ENCODE measurements at places on chromosomes 2 and 18.

GRCh38 chr18:74748809-74749208, 151.1 kb downstream of the ZNF407 start:
- H3K4me1 ChIP-seq, result no peaks in the 10 kb centered on the region
- no peaks in the 10 kb centered on the region for H3K36me3 ChIP-seq
- no peak overlapping the region for H3K4me3 ChIP-seq
- no peak overlapping the region for H3K27ac ChIP-seq

DNA sequence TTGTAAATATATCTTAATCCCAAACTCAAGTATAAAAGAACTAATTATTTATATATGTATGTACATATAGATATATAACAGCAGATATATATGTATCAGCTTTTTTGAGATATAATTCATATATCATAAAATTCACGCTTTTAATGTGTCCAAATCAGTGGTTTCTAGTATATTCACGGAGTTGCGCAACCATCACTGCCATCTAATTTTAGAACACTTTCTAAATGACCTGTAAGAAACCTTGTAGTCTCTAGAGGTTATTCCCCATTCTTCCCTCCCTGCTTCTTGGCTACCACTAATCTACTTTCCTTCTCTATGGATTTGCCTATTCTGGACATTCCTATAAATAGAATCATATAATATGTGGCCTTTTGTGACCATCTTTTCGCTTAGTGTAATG, 163.5 kb upstream of the TCF4 start:
- no peak for DNase-seq
- H3K27me3 ChIP-seq, result no peaks in the 10 kb centered on the region

- H3K4me1 ChIP-seq, result no peaks in the 10 kb centered on the region
- no peaks in the 10 kb centered on the region for H3K36me3 ChIP-seq
- H3K27me3 ChIP-seq, result peaks cover 11% of the 10 kb centered on the region
These were observed 75.4 kb upstream of the KCNE4 start for GRCh38 chr2:222976521-222977061.

DNA sequence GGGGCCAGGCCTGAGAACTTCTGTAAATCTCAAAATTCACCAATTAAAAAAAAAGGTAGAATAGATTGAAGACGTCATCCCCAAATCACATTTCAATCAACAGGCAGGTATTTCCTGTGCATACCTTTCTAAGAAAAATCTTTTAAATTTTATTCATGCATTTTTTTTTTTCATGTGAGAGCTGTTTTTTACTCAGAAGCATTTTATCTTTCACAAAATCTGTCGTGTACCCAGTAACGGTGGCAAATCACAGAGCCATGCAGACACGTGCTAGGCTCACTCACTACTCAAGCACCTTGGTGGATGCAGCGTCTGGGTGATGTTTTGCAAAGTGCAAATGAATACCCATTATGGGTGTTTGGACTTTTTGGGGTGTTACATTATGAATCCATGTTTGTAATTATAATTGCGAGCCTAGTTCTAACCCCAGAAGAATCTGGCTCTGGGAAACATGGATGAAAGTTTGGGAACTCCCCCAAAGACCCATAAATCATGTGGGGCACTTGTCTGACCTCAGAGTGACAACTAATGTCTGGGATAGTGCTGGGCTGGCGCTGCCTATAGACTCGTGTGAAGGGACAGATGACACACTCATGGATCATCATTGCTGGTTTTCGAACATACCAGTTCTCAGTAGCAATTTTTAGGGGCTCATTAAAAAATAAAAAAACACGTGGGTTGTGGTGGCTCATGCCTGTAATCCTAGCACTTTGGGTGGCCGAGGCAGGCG, 335.2 kb downstream of the LPIN1 start:
- DNase-seq, result peak; percentile 27
- H3K4me3 ChIP-seq, result no peak overlapping the region
- H3K36me3 ChIP-seq, result no peaks in the 10 kb centered on the region
- H3K27ac ChIP-seq, result no peak overlapping the region

DNA sequence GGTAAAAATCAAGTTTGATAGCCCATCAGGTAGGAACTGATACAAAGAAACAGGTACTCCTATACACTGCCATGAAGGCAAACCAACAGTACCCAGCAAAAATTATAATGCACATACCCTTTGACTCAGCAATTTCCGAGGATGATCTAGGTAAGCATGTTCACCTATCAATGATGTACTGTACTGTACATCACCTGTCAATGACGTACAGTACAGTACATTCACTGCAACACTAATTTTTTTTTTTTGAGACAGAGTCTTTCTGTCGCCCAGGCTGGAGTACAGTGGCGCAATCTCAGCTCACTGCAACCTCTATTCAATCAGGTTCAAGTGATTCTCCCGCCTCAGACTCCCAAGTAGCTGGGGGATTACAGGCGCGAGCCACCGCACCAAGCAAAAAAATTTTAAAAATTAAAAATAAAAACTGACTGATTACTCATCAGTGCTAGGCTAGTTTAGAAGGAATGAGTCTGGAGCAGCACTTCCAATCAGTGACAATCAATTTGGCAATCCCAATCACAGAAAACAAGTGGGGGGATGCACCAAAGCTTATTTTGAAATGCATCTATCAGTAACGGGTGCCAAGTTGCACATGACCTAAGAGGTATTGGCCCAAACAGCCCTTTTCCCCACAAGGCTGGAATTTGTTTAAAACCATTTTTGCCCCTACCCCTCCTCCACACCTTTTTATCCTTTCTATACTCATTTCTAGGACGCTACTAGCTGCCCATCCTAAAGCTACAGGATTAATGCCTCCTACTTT, 8.2 kb downstream of the SRSF7 start:
- no peaks in the 10 kb centered on the region for H3K36me3 ChIP-seq
- peaks cover 25% of the 10 kb centered on the region for H3K4me1 ChIP-seq
- no peak for DNase-seq

DNA sequence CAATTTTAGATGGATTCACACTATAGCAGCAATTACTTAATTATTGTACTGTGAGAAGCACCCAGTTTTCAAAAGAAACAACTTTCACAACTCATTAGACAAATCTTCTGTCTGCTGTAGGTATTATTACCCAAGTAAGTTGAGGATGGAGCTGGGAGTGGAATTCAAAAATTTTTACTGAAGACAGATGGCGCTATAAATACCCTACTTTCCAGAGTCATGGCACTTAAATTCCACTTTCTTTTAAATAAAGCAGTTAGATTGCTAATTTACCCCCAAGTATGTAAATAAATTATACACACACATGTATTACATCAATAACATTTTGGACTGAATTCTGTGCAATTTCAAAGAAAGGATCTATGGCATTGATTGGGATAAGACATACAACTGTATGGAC, 166.8 kb downstream of the FTCDNL1 start:
- no peaks in the 10 kb centered on the region for H3K27me3 ChIP-seq
- no peak overlapping the region for H3K27ac ChIP-seq
- no peak for DNase-seq
- no peaks in the 10 kb centered on the region for H3K36me3 ChIP-seq

DNA sequence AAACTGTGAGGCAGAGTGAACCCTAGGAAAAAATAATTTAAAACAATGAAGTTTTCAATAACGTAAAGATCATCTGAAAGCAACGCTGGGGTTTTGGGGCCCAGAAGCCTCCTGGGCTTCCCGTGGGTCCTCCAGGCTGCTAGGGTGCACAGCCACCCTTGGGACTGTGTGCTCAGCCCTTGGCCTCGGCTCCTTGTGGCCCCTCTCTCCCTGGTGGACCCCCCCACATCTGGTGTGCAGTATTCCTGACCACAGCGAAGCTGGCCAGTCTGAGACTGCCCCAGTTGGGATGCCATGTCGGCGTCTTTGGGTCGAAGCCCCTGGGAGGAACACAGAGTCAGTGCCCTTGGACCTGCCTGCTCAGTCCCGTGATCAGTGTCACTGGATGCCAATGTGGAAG, 53.0 kb downstream of the ACKR3 start:
- no peak overlapping the region for H3K27ac ChIP-seq
- no peaks in the 10 kb centered on the region for H3K36me3 ChIP-seq
- peaks cover 13% of the 10 kb centered on the region for H3K4me1 ChIP-seq

- H3K27ac ChIP-seq, result no peak overlapping the region
- H3K4me3 ChIP-seq, result no peak overlapping the region
- H3K27me3 ChIP-seq, result no peaks in the 10 kb centered on the region
- DNase-seq, result no peak
- H3K36me3 ChIP-seq, result no peaks in the 10 kb centered on the region
These were observed 39.3 kb upstream of the SH3RF3 start for GRCh38 chr2:109089602-109090300.

DNA sequence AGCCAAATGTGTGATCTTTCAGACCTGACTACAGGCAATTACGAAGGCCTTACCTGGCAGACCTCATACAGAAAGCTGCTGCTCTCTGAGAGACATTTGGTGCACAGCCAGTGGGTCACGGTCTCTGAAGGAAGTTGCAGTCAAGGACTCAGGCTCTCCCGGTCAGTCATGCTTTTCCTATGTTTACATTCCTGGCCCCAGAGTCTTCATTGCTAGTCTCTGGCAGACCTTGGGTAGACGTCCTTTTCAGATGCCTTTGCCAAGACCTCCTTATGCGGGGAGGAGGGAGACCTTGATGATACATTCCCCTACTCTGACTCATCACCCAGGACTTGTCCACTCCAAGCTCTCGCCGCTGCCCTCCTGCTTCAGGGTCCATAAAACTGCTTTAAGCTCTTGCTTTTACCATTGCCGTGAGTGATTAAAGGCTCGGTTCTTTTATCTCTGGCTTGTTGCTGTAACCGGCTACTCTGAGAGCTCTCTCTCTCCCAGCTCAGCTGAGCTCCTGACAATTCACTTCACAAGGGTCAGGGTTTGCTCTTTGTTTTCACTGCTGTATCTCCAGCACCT, 62.0 kb upstream of the SLC35F5 start:
- H3K4me1 ChIP-seq, result no peaks in the 10 kb centered on the region
- no peaks in the 10 kb centered on the region for H3K27me3 ChIP-seq
- no peak overlapping the region for H3K27ac ChIP-seq
- no peak overlapping the region for H3K4me3 ChIP-seq

DNA sequence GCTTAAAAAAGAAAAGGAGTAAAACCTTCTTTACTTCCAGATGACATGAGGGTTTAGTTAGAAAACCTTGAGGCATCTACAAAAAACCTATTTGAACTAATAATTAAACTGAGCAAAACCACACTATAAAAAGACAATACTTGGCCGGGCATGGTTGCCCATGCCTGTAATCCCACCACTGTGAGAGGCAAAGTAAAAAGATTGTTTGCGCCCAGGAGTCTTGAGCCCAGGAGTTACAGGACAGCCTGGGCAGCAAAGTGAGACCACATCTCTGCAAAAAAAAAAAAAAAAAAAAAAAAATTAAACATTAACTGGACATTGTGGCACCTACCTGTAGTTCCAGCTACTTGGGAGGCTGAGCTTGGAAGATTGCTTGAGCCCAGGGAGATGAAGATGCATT, 502.8 kb upstream of the LRRTM4 start:
- H3K4me3 ChIP-seq, result no peak overlapping the region
- no peak for DNase-seq
- no peak overlapping the region for H3K27ac ChIP-seq
- no peaks in the 10 kb centered on the region for H3K36me3 ChIP-seq
- H3K27me3 ChIP-seq, result no peaks in the 10 kb centered on the region
- H3K4me1 ChIP-seq, result no peaks in the 10 kb centered on the region

GRCh38 chr2:217740178-217740577, 262.6 kb downstream of the TNS1 start:
- no peak for DNase-seq
- H3K4me3 ChIP-seq, result no peak overlapping the region
- H3K4me1 ChIP-seq, result no peaks in the 10 kb centered on the region
- H3K36me3 ChIP-seq, result no peaks in the 10 kb centered on the region

DNA sequence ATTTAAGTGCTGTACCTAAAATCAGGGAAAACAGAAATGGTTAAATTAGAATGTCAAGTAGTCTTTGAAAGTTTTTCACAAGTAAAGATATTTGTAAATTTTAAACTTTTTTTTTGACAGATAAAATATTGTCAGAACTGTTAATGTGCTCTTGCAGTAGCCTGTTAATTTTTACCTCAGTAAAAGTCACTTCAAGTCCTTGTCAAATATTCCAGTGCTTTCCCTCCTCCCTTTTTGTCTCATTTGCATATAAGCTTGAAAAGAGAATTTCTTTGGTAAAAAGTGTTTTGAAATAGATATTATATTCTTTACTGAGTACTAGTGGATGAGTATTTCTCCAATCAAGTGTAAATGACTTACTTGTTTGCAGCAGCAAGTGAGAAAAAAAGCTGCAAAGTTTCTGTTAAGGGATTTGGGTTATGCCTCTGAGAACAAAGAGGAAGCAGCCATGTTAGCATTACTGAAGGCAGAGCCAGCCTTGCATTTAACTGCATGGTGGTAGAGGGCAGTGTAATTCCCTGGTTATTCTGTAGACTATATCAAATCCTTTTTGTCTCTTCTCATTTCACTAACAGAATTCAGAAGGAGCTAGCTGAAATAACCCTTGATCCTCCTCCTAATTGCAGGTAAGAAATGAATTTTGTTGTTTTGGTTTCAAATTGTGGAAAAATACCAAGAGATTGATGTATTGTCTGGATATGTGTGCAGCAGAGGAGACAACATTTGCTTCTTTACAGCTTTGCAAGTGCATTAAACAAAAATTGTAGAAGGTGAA, 3.2 kb downstream of the UBE2E3 start:
- no peak overlapping the region for H3K4me3 ChIP-seq
- H3K27me3 ChIP-seq, result no peaks in the 10 kb centered on the region
- H3K4me1 ChIP-seq, result peaks cover 15% of the 10 kb centered on the region
- no peaks in the 10 kb centered on the region for H3K36me3 ChIP-seq

DNA sequence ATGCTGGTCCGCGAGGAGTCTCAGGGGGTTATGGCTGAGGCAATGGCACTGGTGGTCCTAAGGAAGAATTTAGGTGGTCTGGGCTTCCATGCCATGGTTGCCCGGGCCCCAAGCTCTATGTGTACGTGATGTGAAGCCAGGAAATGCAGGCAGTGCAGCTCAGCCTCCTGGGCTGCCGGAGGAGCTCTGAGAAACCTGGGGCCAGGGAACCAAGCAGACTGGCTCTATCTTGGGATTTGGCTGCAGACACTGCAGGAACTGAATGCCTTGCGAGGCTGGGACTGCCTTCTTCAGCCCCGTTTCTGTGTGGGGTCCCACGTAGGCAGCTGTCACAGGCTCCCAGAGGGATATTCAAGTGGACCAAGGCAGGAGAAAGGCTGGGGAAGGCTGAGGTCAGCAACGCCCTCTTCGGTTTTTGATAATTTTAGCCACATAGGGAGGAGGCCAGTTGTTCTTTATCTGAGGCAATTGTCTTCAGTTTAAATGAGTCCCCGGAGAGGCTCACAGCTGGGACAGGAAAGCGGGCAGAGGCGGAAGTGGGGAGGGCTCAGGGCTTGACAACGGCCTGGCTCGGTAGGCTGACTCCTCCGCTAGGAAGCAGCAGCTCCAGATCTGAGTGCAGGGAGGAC, 77.7 kb downstream of the RHOB start:
- no peak overlapping the region for H3K4me3 ChIP-seq
- no peaks in the 10 kb centered on the region for H3K27me3 ChIP-seq
- H3K36me3 ChIP-seq, result no peaks in the 10 kb centered on the region
- no peak for DNase-seq
- no peak overlapping the region for H3K27ac ChIP-seq

DNA sequence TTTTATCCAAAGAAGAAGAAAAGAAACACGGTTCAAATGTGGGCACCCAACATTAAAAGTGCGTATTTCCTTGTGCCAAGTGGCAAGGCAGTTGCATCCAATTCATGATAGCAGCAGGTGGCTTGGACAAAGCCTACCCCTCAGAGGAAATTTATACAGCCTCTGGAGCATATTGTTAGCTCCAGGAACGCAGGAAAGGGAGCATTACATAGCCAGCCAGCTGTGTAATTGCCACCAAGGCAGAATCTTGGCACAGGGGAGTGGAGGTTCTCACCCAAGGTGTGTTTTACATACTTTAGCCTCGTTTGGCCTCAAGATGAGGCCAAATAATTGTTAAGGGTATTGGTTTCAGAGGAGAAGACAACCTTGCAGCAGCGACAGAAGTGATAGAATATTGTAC, 526.9 kb downstream of the TMEM182 start:
- DNase-seq, result no peak
- H3K27me3 ChIP-seq, result no peaks in the 10 kb centered on the region
- no peaks in the 10 kb centered on the region for H3K4me1 ChIP-seq
- H3K36me3 ChIP-seq, result no peaks in the 10 kb centered on the region
- no peak overlapping the region for H3K27ac ChIP-seq
